Stimulated activated CD8-positive, alpha-beta memory T cell treated with anti-CD3 and anti-CD28 coated beads, Interleukin-15, amount 100 ng/mL, for 24 hours (primary cell): ENCODE measurements at places on chromosomes 13 and 19.
A peak's percentile ranks its signal among the peaks of the same experiment; 100 is the strongest.

- no peak for DNase-seq
Measured at GRCh38 chr13:101951114-101951513, 450.7 kb downstream of the FGF14 start.

- DNase-seq: no peak
Measured at GRCh38 chr19:16590876-16591802, 18.9 kb upstream of the SLC35E1 start.

DNA sequence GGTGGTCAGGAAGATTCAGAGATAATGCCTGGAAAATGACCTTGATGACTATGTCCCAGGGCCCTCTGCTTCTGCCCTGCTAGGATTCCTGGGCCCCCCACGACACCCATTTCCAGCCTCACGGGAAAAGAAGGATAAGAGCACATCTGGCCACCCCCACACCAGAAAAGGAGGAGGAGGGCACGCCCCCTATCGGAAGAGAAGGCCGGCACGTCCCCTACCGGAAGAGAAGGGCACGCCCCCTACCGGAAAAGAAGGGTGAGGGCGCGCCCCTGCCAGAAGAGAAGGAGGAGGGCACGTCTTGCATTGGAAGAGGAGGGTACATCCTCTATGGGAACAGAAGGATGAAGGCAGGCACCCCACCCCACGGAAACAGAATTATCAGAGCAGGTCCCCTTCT is 84.3 kb downstream of the IER2 start:
- DNase-seq: peak; percentile 29

- peak; percentile 49 for DNase-seq
Measured at GRCh38 chr19:30669329-30670010, 297.3 kb downstream of the ZNF536 start.

DNA sequence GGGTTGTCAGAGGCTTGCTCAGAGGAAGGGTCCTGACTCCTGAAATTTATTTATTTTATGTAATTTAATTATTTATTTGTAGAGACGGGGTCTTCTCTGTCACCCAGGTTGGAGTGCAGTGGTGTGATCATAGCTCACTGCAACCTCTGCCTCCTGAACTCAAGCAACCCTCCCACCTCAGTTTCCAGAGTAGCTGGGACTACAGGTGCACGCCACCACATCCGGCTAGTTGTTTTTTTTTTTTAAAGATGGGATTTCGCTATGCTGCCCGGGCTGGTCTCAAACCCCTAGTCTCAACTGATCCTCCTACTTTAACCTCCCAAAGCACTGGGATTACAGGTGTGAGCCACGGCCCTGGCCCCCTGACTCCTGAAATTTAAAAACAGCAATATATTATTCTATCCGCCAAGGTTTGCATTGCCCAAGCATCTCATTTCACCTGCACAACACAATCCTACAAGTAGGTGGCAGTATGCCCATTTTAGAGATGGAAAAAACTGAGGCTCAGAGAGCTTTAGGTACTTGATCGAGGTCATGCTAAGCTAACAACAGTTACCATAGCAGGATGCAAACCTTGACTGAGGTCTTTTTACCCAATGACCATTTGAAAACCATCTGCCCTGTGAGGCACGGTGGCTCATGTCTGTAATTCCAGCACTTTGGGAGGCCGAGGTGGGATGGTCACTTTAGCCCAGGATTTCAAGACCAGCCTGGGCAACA is 18.1 kb downstream of the ARHGEF18 start:
- DNase-seq: no peak

DNA sequence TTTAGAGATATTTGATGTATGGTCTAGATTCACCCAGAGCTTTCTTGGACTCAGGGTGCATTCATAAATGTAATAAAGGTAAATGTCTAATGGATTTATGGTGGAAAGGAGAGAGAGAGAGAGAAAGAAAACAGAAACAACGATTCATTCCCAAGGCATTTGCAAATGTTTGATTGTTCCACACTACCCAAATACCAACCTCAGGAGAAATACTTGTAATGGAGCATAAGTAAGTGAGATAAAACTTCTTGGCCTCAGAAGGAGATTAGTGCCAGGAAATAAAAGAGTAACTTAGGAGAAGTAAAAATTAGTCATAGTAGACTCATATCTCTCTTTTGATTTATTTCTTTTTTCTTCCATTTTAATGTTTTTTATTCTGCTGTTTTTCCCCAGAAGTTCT is 40.6 kb upstream of the DGKH start:
- DNase-seq: no peak

DNA sequence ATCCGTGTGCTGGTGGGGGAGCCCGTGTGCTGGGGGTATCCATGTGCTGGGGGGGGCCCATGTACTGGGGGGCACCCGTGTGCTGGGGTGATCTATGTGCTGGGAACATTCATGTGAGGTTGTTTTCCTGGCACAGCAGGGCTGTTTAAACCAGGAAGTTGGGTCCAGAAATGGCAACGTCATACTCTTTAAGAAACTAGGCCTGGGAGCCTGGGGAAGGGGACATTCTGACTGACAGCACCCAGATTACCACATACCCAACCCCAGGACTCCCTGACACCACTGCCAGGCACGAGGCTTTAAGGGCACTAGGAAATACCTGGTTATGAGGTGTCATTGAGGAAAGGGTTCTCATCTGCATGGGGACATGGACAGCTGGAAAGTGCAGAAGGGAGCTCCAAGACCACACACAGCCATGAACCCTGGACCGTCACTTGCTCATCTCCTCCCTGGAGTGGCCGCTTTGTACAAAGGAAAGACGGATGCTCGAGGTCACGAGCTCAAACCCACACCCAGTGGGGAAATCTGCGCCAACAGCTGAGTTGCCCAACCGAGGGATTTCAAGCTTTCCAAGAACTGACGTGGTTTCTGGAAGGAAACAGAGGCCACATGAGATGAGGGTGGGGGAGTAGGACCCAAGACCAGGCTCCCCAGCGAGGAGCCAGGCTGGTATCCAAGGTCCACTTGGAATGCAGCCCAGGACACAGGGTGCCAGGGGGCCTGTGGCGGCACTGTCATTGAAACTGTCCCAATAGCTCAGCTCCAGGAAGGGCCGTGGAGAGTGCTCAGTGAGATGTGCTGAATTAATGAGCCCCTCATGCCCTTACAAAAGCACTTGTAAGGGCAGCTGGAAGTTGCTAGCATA is 40.9 kb downstream of the RAB20 start:
- no peak for DNase-seq

- no peak for DNase-seq
Measured at GRCh38 chr13:40530961-40531360, 135.5 kb downstream of the FOXO1 start.

DNA sequence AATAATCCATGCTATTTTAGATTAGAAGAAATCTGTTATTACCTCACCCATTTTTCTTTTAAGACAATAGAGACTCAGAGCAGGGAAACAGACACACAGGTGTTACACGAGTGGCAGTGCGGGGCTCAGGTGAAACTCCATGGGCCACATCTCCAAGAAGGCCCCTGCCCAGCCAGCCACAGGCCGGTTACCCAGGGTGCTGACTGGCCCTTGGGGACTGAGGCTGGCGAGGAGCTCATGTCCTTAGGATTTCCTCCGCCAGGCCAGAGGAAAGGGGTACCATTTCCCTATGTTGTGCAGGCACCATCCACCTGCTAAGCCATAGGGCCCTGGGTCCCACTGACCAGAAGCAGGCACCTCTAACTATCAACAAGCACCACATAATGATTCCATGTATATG is 10.6 kb downstream of the C19orf47 start:
- DNase-seq: no peak

DNA sequence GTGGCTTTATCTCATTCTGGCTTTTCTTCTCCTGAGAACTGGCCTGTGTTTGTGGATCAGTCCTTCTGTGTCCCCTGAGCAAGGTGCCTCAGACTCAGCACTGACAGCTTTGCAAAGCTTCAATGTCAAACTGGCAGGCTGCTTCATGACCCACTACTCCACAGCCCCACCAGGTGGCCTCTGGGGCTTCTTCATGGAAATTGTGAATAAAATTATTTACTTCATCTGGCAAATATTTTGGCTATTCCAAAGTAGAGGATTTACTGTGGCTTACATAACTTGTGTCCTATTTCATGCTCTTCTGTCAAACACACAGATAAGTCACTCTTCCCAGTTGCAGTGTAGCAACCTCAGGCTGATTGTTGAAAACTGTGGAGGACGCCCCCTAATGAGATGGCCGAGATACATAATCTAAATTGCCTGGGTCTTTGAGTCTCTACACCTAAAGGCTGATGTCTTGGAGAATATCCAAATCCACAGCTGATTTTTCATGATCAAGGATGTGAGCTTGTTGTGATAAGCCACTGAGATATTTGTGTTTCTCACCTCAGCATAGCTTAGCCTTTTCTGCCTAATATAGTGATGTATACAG is 721.9 kb upstream of the SLC10A2 start:
- no peak for DNase-seq

DNA sequence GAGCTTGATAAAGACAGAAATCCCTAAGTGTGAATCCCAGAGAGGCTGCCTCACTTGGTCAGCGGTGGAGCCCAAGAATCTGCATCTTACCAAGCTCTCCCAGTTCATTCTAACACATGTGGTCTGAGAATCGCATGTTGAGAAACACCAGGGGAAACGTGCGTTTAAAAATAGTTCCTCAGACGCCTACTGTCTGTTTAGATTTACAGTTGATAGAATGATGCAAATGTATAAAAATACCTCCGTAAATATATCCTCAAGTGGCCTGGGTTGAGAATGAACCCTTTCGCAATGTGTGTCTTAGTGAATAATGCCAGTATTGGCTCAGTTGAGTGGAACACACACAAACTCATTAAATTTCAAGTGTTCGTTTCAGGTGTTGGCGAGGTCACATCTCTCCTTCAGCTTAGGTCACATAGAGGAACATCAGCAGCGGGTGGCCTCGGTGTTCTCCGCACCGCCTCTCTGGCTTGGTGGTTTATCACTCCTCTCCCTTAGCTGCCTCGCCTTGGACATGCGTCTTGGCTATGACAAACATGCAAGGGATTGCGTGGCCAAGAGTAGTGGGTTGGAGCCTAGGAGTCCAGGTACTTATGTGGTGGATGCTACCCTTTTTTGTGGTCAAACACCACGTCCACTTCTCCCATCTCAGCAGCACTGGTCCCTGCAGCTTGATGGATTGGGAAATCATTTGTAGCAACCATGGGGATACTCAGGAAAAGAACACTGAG is 117.6 kb upstream of the SPATA13 start:
- DNase-seq: no peak

DNA sequence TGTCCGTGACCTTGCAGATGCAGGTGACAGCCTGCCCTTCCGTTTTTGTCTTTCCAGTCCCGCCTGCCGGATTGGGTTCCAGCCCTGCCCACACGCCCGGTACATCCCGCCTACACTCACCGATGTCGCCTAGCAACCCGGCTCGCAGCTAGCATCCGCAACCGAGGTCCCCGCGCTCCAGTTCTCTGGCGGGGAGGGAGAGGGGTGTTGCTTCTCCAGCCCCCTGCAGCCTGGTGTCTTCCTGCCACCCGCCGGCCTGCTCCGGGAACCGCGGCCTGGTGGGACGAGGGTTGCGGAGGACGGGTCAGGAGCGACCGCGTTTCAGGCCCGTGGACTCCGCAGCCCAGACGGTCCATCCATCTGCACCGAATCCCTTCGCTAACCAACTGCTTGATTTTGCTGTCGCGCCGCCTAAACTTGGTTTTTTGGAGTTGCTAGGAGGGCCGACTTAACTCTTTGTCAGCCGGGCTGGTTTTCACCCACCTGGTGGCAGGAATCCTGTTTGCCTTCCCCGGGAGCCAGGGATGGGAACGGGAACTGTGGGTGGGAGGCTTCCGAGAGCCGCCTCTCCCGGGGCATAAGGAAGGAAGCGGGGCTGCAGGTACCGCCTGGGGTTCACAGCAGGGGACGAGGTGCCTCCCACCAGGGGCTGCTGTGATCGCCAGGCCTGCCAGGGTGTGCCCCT is 15.4 kb upstream of the MATK start:
- DNase-seq: no peak

- no peak for DNase-seq
Measured at GRCh38 chr13:36131222-36131930, at the start of gene DCLK1. Gene DCLK1 (minus strand): TSS chr13:36131382.
